Stimulated activated naive CD8-positive, alpha-beta T cell treated with anti-CD3 and anti-CD28 coated beads, Interleukin-15, Interleukin-2, amounts not matched to agents 100 U/mL and 50 U/mL, for 24 hours (primary cell): ENCODE measurements at places on chromosomes 5 and 9.

- no peak for DNase-seq
Measured at GRCh38 chr9:90523958-90524357, 118.7 kb downstream of the DIRAS2 start.

DNA sequence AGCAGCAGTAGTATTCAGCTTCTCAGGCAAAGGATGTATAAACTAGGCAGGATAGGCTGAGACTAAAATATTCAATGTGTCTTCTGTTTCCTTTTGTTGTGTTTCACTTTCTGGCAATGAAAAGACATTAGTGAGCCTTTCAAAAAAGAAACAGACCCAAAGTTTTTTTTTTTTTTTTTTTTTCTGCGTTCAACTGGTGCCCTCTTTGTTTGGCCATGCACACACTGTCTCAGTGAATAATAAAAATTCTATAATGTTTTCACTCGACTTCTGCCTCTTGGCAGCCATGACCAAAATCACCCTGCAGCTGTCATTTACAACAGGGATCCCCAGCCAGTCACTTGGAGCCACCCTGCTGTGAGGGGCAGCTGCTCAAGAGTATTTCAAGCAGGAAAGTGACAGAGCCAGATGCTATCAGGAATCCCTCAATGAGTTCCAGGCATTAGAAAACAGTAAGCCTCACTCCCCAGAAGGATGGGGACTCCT lies 44.0 kb upstream of the MAN2A1 start:
- no peak for DNase-seq

- DNase-seq = no peak
Measured at GRCh38 chr5:132267931-132268768, 10.7 kb downstream of the PDLIM4 start.

DNA sequence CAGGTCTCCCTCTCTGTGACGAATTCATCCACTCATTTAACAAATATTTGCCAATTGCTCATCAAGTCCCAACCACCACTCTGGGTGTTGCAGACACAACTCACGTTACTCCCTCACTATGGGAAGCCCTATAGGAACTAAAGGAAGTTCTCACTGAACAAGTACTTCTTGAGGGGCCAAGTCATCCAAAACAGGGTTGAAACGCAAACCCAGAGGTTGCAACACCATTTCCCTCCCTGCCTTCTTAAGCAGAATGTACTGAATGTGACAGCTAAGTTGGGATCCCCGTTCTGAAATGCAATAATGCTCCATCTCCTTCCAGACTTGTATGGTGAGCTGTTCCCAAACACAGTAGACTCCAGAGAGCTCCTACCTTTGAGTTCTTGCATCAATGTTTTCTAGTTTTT lies 34.3 kb downstream of the EPB41L4B start:
- DNase-seq = no peak

- no peak for DNase-seq
Measured at GRCh38 chr5:128432913-128433440, 105.1 kb downstream of the FBN2 start.
